ENCODE measurements at places on chromosomes 13 and 19.

GRCh38 chr13:113122550-113123225 lies at the start of gene F10:
TSS of gene F10 (plus strand) at chr13:113122799. CDS start at chr13:113122856, 57 bp downstream.
- no peak for DNase-seq

GRCh38 chr13:83716121-83716520 lies 166.2 kb downstream of the SLITRK1 start:
- no peak for DNase-seq

GRCh38 chr19:19748249-19748938 lies 15.5 kb upstream of the ZNF14 start:
- no peak for DNase-seq

DNA sequence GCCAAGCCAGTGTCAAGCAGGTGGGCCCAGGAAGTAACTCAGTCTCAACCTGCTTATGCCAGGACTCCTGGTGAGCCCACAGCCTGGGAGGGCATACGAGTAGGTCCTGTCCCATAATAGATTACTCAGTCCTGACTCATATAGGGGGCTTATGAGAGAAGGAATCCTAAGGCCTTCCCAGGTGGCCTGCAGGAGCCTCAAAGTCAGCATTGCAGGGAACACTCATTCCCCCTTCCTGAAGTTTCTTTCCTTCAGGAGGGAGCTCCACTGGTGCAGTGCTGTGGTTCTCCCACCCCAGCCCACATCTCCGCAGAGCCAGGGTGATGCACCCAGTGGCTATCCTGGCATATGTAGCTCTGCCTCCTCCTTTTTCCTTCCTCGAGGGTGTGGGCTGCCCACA lies 137.3 kb downstream of the ZIC5 start:
- DNase-seq: no peak

DNA sequence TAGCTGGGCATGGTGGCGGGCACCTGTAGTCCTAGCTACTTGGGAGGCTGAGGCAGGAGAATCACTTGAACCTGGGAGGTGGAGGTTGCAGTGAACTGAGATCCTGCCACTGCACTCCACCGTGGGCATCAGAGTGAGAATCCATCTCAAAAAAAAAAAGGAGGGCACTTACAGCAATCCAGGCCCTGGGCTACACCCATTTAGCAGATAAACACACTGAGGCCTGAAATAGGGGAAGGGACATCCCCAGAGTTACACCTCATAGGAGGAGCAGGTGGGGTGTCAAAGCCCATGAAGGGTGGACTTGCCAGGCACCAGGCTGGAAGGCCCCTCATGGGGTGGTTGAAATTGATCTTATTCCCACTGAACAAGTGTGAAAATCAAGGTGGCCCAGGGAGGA lies 13.9 kb upstream of the PLAUR start:
- DNase-seq: no peak

DNA sequence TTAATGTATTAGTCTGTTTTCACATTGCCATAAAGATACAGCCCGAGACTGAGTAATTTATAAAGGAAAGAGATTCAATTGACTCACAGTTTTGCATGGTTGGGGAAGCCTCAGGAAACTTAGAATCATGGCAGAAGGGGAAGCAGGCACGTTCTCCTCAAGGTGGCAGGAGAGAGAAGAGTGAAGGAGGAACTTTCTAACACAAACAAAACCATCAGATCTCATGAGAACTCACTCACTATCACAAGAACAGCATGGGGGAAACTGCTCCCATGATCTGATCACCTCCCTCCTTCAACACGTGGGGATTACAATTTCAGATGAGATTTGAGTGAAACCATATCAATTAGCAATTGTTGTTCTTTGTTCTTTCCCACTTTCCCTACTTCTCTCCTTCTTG lies 689.0 kb upstream of the SLITRK1 start:
- no peak for DNase-seq

GRCh38 chr13:40777166-40777808 lies 6.3 kb upstream of the MRPS31 start:
- DNase-seq: no peak

DNA sequence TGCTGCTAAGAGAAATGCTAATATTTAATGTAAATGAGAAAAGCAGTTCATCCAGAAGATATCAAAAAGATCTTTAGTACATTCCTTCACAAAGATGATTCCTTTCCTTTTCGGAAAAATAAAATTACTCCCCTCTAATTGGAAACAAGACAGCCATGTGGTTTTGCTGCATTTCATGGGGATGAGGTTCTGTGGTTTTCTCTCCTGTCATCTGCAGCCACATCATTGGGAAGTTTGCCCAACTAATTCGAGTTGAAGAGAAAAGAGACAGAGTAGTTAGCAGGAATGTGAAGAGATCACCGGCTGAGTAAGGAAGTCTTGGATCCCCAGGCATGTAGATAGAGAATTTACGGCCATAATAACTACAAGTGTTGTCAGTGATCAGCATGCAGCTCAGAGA lies 122.1 kb downstream of the CYSLTR2 start:
- no peak for DNase-seq

DNA sequence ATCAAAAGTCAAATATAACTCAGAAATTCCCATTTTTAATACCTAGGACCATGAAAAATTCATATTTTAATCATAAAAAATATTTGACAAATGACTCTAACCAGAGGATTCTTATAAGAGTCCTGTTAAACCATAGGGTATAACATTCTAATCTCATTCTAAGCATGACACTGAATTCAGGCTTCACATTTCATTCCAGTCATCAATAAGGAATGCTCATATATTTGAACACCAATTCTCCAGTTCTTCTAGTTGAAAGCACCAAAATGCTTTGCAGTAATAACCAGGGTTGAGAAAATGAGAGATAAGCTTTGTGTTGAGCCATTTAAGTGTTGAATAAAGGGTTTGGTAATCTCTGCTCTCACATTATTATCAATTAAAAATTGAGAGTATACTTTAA lies 147.5 kb downstream of the VWA8 start:
- DNase-seq: no peak

GRCh38 chr19:46082728-46083050 lies 41.8 kb downstream of the IGFL3 start:
- DNase-seq: no peak

- no peak for DNase-seq
Observed at GRCh38 chr19:51458051-51458645, at the start of gene SIGLEC8. TSS of gene SIGLEC8 (minus strand) at chr19:51458454. CDS start at chr19:51458387, 67 bp downstream.

DNA sequence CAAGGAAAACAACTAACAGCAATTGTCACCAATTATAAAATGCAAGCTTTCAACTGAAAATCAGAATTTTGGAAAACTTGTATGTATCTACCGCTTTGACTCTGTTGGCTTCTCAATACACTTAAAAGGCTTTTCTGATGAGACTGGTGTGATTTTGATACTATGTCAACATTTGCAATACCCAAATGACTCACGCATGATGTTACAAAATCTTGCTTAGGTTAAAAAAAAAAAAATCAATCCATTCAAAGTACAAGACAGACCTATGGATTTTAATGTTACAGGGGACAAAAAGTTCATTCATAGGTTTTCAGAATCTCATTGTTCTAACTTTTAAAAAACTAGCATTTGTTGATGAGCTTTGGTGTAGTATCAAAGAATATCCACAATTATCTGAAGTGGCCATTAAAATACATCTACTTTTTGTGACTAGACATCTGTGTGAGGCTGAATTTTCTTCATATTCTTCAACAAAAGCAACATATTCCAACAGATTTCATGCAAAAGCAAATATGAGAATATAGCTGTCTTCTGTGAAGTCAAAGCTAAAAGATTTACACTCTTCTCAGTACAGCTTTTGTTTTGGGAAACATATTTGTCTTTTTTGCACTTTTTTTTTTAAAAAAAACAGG lies 10.7 kb downstream of the ELF1 start:
- DNase-seq: no peak

- no peak for DNase-seq
Observed at GRCh38 chr13:35841060-35841521, 290.1 kb downstream of the DCLK1 start.

- DNase-seq: peak; percentile 16
Observed at GRCh38 chr13:51935326-51936171, 73.8 kb downstream of the CCDC70 start.

DNA sequence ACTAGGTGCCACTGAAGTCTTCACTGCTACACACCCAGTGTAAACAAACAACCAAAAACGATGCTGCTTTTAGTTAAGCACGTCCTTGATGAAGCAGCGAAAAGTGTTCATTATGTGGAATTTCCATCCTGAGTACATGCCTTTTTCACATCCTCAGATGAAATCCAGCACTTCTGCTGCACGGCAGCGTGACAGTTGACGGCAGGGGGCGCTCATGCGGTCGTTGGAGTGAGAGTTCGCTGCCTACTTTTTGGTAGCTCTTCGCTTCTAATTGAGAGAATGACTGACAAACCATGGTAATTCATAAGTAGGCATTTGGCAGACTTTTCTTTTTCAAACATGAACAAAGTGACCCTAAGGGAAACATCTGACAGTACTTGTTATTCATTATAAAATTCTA lies 1124.9 kb downstream of the EFNB2 start:
- no peak for DNase-seq

- no peak for DNase-seq
Observed at GRCh38 chr13:106589716-106590115, 21.8 kb upstream of the ARGLU1 start.

GRCh38 chr13:67651908-67652465 lies 421.9 kb upstream of the PCDH9 start:
- DNase-seq: no peak

GRCh38 chr19:6826281-6826920 lies 53.9 kb downstream of the VAV1 start:
- no peak for DNase-seq

DNA sequence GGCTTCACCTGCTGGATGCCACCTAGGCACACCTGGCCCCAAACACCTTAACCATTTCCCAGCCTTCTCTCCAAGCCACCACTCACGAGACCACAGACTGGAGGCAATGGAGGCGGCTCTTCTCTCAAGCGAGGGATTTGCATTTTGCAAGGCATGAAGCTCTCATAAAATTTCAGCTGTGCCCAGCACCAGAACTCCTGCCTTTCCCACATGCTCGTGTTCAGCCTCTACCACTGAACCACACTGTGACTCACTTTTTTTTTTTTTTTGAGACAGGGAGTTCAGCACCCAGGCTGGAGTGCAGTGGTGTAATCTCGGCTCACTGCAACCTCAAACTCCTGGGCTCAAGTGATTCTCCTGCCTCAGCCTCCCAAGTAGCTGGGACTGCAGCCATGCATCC lies 10.6 kb downstream of the NANOS3 start:
- DNase-seq: no peak

DNA sequence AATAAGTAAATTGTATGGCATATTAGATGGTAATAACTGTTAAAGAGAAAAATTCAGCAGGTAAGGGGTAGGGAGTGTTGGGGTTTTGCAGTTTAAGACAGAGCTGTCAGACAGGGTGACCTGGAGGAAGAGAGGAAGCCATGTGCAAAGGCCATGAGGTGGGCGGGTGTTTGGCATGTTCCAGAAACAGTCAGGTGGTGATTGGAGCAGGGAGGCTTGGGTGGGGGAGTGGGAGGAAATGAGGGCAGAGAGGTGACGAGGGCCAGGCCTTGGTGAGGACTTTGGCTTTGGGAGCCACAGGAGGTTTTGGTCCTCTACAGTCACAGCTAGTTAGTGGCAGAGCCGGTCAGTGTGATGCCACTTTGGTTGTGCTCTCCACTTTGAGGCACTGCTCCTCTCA lies 20.1 kb downstream of the RYR1 start:
- DNase-seq: no peak

- DNase-seq: no peak
Observed at GRCh38 chr13:97520866-97521265, 86.9 kb downstream of the RAP2A start.

GRCh38 chr13:62360609-62361008 lies 945.0 kb upstream of the PCDH20 start:
- no peak for DNase-seq

GRCh38 chr19:19224852-19225494 lies 13.2 kb downstream of the NCAN start:
- DNase-seq: peak; percentile 70

DNA sequence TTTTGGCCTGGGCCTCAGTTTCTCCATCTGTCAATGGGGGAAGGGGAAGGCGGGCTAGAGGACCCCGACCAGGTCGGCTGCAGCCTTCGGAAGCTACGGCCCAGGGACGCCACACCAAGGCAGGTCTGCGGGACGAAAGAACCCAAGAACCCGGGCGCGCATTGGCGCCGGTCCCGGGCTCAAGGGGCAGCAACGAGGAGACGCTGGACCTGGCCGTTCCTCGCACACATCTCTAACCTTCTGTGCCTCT lies 739 bp upstream of the ILF3 start:
- no peak for DNase-seq

DNA sequence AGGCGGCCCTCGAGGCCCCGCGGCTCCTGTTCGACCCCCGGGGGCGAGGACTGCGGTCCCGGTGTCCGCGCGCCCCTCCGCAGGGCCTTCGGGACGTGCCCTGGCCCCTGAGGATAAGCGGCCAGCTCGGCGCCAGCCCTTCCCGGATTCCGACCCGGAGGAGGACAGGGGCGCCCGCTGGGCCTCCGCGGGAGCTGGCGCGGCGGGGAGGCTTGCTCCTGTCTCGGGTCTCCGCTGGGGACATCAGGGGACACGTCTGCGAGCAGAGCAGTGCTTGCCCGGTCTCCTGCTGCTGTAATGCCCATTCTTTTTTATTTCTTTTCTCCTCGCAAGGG lies 829 bp downstream of the B3GLCT start:
- DNase-seq: peak; percentile 51

DNA sequence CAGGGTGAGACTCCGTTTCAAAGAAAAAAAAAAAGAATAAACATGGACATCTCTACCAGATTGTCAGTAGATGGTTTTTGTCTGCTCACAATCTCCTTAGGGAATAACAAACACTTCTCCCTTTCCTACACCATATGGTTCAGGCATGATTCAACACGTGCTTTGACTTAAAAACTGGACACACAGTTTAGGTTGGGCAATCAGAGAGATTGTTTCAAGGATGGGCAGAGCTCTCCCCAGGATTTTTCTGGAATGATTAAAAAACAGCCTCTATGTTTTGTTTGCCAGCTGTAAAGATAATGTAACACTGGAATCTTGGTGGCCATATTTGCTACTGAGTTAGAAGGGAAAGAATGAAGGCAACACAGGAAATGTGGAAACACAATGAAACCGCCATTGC lies 150.1 kb upstream of the TSC22D1 start:
- no peak for DNase-seq

- DNase-seq: no peak
Observed at GRCh38 chr19:14559916-14560775, 11.7 kb downstream of the NDUFB7 start.

- DNase-seq: no peak
Observed at GRCh38 chr19:11534948-11535347, 3.7 kb upstream of the CNN1 start.

DNA sequence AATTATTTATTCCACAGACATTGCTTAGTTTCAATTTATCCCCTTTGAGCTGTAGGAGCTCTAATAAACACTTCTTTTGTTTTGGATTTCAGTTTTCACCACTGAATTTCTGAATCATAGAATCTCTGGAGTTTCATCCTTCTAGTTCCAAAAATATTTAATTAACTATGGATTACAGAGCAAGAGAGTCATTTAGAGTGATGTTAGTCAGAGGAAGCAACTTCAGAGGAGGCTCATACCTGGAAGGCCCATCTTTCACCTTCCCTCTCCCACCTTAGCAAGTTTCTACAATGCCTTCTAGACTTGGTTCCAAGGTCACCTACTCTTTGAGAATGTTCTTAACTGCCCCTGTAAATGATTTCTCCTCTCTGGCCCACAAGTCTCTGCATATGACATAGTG lies 353.2 kb downstream of the SPRY2 start:
- no peak for DNase-seq

- DNase-seq: peak; percentile 63
Observed at GRCh38 chr13:48901781-48902180, 73.9 kb upstream of the FNDC3A start.

GRCh38 chr13:27508802-27509201 lies 58.4 kb upstream of the MTIF3 start:
- no peak for DNase-seq

GRCh38 chr19:38654628-38655055 lies 7.2 kb downstream of the ACTN4 start:
- no peak for DNase-seq

GRCh38 chr19:10356431-10356830 lies 17.0 kb upstream of the ICAM3 start:
- DNase-seq: no peak

Measured in HL-60 (cell line).